ENCODE measurements at places on chromosomes 6 and 20.

GRCh38 chr6:45422503-45423110 is 44.9 kb upstream of the SUPT3H start:
- DNase-seq = peak; percentile 28

DNA sequence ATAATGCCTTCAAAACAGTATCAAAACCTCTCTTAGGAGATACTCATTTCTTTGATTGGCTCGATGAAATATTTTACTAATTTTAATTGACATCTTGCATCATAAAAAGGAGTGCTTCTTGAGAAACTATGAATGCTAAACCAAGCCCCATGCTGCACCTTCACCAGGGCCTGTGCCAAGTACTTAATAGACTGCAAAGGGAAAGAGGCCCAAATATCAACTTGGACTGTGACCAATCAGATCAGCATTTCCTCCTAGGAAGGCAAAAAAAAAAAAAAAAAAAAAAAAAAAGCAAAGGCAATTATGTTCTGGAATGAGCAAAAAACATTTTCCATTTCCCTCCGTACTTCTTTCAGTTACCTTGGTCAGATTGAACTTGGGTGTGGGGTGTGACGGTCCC is 253.0 kb upstream of the SOX4 start:
- DNase-seq = peak; percentile 46

GRCh38 chr20:63033794-63034709 is 27.3 kb upstream of the BHLHE23 start:
- no peak for DNase-seq

- DNase-seq = no peak
Measured at GRCh38 chr6:96276856-96277255, 244.8 kb upstream of the UFL1 start.

GRCh38 chr20:10250902-10251301 is 32.3 kb downstream of the SNAP25 start:
- peak; percentile 5 for DNase-seq

DNA sequence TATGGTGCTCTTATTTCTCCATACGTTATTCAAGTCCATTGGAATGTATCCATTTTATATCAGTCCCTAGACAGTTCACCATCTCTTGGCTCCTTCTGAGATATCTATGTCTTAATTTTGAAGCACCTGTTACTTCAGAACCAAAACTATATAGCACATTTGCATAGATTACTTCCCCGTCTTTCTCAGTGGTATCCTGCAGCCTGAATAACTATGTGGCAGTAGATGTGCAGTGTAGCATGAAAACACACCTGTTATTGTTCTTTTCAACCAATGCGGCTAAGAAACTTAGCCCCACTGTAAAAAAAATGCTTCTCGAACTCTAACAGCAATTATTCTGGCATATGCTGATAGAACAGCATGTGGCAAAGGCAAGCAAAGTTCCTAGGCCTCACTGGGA is 1184.4 kb upstream of the ADGRB3 start:
- DNase-seq = no peak

DNA sequence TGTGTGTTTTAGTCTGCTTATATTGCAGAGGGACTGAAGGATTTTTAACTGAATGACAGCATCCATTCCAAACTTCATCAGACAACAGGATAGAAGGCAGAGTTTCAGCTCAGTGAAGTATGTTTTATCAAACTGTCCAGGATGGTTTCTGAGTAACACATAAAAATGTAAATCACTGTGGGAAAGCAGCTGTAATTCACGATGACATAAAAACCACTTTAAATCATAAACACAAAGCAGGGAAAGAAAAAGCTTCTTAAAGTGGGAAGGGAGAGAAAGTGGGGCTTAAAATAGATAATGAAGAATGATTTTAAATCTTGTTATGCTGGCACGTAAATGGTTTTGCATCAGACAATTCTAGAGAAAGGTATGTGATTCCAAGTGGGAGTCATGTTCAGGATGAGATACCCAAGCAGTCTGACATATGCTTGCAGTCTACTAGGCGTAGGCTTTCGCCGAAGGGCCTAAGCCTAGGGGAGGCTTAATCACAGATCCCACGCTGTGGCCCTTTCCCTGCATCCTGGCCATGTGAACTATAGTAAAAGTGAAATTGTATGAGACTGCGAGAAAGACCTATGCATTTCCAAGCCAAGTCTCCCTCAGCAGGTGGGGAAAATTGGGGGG is 610.6 kb downstream of the PRKN start:
- DNase-seq = no peak

- no peak for DNase-seq
Measured at GRCh38 chr20:59825944-59826759, 107.3 kb downstream of the SYCP2 start.

DNA sequence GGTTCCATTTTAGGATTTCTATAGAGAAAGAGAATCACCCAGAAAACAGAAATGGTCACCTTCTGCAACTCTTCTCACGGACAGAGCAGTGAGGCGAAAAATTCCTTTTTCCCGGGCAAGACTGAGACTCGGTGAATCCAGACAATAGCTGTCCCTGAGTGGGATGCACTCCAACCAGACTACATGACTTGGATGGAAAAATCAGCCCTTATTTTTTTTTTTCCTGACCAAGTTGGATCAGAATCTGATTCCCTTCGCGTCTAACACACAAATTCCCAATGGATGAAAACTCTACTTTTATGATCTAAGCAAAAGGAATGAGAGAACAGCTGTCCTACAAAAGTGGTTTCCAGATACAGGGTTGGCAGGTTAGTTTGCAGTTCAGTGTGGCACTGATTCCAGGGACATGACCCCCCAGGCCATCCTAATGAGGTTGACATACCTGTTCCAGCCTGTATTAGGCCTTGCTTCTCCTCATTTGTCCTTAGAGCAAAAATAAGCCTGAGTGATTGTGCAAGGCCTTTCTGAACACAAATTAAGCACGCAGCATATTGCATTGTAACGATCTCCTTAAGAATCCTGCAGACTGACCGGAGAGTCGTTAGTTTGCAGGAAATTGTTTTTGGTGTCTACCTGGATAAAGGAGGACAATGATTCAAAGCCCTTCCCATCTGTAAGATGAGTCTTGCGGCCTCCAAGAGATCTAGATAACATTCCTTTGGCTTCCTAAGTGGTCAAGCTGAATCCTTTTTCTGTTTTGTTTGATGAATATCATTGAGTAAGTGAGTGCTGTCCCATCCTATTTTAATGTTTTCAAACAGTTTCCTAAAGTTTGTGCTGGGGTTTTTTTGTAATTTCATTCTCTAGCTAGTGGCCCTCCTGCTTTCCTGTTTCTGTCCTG is 1.5 kb upstream of the NEDD9 start:
- no peak for DNase-seq

GRCh38 chr6:116876635-116877611 is at the start of gene RFX6:
TSS of gene RFX6 (plus strand) at chr6:116877242. CDS start at chr6:116877276, 34 bp downstream.
- no peak for DNase-seq

- DNase-seq = no peak
Measured at GRCh38 chr6:25237579-25237978, 41.6 kb upstream of the CARMIL1 start.

- DNase-seq = no peak
Measured at GRCh38 chr20:33081411-33082154, 2.1 kb downstream of the BPIFB4 start.

- DNase-seq = no peak
Measured at GRCh38 chr6:102390541-102390940, 997.0 kb downstream of the GRIK2 start.

DNA sequence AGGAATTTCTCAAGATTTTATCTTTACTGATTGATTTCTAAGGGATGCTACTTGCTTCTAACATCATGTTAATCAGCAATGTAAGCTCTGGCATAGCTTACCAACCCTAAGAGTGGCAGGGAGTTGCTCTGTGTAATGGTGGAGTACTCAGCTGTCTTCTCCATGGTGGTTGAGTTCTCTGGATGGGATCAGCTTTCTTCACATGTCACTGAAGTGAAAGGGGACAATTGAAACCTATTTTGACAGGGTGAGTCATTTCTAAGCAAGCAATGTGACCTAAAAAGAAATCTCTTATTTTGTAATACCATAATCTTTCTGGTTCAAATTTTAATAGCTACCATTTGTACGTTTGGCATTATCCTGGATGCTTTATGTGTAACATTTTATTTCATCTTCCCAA is 430.4 kb downstream of the GJA1 start:
- no peak for DNase-seq

DNA sequence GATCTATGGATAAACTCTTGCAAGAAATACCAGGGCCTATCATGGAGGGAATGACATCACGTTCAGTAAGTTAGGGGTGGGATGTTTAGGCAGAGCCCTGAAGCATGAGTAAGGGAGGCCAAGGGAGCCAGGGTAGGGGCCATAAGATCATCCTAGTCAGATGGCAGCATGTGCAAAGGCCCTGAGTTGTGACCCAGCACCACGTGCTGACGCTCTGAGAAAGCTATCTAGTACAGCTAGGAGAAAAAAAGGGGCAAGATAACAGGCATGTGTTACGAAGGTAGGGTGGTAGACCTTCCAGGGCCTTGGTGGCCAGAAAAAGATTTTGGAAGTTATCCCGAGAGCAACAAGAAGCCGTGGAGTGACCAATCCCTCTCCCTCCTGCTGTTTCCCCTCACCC is 22.3 kb downstream of the KCNB1 start:
- no peak for DNase-seq

- no peak for DNase-seq
Measured at GRCh38 chr6:39686976-39687375, 38.2 kb downstream of the KIF6 start.

DNA sequence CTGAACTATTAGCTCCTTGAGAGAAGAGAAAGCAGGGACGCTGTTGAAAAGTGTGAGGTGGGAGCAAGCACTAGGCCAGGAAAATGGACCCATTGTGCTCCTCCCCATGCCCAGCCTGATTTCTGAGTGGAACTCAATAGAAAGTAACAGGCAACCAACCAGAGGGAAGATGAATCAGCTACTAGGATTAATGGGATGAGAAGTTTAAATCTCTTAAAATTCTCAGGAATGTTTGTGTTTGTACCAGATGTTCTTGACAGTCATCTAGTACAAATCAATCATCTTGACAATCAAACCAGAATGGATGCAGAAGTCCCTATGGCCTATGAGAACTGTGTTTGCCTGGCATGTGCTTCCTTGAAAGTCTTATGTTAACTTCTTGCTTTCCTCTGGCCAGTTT is 48.9 kb downstream of the HDDC2 start:
- no peak for DNase-seq

- DNase-seq = no peak
Measured at GRCh38 chr6:90362318-90362717, 65.7 kb upstream of the BACH2 start.

GRCh38 chr6:127851197-127851596 is 49.7 kb downstream of the THEMIS start:
- DNase-seq = no peak

DNA sequence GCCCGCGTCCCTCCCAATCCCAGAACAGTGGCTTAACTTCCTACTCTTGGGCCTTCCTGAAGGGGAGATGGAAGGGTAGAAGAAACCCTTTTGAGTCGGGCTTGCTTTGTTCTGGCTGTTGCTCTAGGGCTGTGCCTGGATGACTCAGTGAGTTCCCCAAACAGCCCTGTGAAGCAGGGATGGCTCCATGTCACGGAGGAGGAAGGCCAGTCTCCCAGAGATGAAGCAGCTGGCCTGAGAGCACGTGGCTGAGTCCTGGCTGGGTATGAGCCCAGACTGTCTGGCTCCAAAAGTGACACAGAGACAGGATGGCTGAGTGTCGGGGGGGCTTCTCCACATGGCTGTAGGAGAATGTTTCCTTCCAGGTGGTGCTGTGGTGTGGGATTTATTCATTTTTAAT is 4.6 kb downstream of the SYTL3 start:
- peak; percentile 38 for DNase-seq

DNA sequence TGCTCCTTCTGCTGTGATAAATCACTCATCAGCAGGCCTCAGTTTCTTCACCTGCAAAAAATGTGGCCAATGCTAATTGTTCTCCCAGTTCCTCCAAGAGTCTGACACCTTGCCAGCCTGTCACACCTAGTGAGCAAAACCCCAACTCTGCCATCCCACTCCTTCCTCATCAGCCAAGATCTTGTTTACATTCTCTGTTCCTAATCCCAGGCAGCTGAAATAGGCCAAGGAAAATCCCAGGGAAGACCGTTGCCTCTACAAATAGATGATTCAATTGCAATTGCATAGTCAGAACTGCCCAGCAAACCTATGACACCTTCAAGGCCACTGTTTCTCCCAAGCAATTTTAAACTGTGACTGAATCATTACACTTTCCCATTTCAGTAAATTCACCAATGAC is 78.7 kb downstream of the GMDS start:
- no peak for DNase-seq

- no peak for DNase-seq
Measured at GRCh38 chr20:2335096-2335870, 39.5 kb downstream of the TGM3 start.

DNA sequence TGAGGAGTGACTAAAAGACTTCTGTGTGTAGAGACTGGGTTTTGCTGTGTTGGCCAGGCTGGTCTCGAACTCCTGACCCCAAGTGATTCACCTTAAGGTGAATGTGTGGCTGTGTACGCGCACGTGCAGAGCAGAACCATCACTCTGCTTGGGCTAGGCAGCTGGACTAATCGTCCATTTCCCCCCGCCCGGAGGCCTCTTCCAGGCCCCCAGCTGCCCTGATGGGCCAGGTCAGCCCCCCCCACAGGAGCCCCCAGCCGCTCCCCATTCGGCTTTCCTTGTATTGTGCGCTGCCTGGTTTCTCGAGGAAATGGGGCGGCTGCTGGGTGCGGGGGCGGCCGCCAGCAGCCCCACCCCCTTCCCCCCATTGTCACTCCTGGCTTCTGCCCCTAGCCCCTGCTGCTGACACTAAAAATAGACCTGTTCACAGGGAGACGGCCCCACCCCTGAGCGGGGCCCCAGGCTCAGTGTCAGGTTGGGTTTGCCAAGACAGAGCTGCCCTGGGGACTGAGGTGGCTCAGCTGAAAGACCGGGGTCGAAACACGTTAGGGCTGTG is 24.6 kb upstream of the CSNK2A1 start:
- peak; percentile 59 for DNase-seq

GRCh38 chr6:148789948-148790347 is 43.1 kb downstream of the UST start:
- DNase-seq = no peak

GRCh38 chr6:12058172-12058961 is 46.3 kb downstream of the HIVEP1 start:
- no peak for DNase-seq

DNA sequence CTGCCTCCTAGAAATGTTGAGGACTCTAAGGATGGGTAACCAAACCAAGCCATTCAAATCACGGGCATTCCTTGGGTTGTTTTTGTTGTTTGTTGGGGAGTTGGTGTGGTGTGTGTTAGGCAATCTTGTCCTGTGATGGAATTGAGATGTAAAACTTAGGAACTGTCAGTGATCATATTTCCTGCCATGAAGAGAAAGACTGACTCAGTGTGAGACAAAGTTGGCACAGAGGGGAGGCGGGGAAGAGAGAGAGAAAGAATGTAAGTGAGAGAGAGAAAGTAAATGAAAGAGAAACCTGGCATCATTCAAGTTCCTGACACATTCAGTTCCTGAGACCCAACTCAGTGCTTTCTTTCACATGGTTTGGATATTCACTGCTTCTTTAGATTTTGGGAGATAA is 21.6 kb upstream of the FBXO30 start:
- no peak for DNase-seq

GRCh38 chr6:39760226-39760952 is 31.8 kb upstream of the DAAM2 start:
- DNase-seq = no peak

- DNase-seq = no peak
Measured at GRCh38 chr6:28856620-28857005, 67.2 kb downstream of the TRIM27 start.
